Activated T-cell treated with anti-CD3 and anti-CD28 coated beads for 24 hours (primary cell): ENCODE measurements at places on chromosomes 6 and 20.

DNA sequence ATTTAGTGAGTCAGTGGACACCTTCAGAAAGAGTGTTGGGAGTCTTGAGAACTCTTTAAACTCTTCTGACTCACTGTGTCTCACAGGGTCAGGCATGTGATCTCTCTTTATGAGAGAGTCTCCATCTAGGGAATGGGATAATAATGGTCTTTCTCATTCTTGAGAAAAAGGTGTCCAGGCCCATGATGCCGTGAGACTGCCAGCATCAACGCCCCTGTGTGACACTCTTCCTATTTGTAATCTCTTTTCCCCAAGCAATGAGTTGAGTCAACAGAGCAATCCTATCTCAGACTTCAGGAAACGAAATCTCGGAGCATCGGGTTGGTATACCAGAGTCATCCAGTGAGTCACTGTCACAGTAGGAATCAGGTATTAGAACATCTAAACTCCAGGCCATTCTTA, 82.3 kb upstream of the BMP2 start:
- no peak for DNase-seq

GRCh38 chr6:157089258-157089657, 234.1 kb downstream of the TMEM242 start:
- DNase-seq: no peak

GRCh38 chr20:13325796-13326340, 104.8 kb downstream of the ISM1 start:
- no peak for DNase-seq

DNA sequence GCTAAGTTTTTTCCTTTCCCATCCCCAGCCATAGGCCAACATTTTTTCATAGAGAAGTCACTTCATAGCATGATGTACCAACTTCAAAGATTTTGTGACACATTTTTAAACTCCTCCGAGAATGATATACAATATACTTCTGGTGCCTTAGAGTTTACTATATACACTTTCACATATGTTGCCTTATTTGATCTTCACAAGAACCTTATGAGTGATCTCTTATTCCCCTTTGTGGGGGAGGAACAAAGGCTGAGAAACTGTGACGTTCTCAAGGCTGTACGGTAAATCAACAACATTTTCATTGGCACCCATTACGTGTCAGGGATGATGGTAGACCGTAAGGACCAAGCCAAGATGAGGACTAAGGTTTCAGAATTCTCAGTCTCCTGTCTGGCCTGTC, 130.0 kb downstream of the RFPL4B start:
- DNase-seq: no peak
